ENCODE measurements at places on chromosomes 1 and 21.

- DNase-seq = no peak
Observed at GRCh38 chr1:198272492-198272891, 115.7 kb downstream of the NEK7 start.

DNA sequence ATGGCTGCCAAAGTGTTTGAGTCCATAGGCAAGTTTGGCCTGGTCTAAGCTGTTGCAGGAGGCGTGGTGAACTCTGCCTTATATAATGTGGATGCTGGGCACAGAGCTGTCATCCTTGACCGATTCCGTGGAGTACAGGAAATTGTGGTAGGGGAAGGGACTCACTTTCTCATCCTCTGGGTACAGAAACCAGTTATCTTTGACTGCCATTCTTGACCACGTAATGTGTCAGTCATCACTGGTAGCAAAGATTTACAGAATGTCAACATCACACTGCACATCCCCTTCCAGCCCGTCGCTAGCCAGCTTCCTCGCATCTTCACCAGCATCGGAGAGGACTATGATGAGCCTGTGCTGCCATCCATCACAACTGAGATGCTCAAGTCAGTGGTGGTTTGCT is 215.8 kb upstream of the JUN start:
- no peak for DNase-seq

- no peak for DNase-seq
Observed at GRCh38 chr1:17307946-17308345, at the start of gene PADI4. Gene PADI4 (plus strand): TSS chr1:17308197. CDS start chr1:17308223, 26 bp downstream.

- no peak for DNase-seq
Observed at GRCh38 chr1:229456016-229456415, 22.1 kb upstream of the ACTA1 start.

DNA sequence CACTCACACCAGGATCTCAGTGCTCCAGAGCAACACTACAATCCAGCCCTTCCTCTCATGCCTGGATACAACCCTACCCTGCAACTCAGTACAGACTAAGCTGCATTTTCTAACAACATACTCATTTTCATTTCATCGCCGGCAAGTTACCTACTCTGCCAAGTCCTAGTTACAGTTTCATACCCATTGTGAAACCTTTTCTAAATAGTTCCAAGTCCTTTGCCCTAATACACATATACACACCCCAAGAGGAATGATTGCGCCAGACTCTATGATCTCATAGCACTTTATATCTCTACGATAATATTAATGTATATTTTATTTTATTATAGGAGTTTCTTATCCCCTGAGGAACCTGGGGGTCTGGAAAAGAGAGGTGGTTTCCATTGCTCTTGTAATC is 122.4 kb downstream of the LMX1A start:
- no peak for DNase-seq

DNA sequence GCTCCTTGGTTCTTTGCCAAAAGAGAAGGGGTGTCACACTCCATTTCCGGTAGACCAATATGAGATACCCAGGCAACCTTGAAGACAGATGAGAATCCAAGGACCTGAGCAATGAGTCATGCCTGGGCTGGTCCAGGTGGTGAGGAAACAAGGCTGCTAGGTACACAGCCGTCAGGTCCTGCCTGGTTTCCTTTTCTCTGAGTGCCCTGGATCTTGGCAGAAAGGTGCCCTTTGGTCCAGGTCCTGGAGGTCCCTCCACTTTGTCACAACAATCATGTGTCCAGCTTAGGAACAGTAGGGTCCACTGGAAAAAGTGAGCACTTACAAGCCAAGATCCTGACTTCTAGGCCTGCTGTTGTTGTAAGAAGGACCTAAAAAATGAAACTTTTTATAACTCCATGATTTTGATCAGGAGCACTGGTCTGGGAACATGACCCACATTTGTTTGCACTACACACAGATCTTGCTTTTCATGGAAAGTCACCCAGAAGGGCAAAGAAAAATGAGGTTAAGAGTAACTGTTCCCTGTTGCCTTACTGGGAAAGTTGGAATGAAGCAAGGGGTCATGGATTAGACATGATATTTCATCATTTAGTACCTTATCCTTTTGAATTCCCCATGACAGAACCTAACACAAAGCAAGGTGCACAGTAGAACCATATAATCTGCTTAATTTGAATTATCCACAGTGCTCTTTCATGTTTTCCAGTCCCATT is 94.7 kb downstream of the PAPPA2 start:
- no peak for DNase-seq

GRCh38 chr1:229383961-229384360 is 41.1 kb upstream of the CCSAP start:
- no peak for DNase-seq

DNA sequence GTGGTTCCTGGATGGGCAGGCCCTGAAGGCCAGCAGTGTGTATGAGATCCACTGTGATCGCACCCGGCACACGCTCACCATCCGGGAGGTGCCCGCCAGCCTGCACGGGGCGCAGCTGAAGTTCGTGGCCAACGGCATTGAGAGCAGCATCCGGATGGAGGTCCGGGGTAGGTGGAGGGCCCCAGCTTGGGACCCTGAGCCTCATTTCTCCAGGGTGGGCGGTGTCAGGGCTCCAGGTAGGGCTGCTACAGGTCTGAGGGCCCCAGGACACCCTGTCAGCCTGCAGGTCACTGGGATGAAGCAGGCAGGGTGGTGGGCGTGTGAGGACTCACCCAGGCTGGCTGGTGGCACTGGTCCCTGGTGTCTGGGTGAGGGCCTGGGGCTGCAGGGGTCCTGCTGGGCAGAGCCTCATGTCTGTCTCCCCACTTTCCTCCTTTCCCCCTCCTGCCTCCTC is 7.8 kb downstream of the OBSCN start:
- no peak for DNase-seq

- no peak for DNase-seq
Observed at GRCh38 chr1:234089396-234089795, 184.9 kb downstream of the SLC35F3 start.

DNA sequence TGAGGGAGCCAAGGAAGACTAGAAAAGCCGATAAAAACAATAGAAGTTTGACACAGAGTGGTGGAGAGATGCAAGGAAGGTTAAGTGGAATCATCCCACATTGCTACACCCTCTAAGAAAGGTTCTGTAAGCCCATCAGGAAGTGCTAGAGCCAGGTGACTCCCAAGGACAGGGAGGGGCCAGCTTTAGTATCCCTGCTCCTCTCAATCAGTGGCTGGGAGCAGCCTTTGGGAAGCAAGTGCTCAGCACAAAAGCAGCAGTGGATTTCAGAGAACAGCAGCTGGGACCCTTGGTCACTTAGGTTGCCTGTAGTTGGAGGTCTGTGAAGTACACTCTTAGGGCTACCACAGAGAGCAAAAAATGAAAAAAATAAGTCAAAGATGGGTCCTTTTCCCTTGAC is 42.5 kb downstream of the NME7 start:
- DNase-seq = no peak

DNA sequence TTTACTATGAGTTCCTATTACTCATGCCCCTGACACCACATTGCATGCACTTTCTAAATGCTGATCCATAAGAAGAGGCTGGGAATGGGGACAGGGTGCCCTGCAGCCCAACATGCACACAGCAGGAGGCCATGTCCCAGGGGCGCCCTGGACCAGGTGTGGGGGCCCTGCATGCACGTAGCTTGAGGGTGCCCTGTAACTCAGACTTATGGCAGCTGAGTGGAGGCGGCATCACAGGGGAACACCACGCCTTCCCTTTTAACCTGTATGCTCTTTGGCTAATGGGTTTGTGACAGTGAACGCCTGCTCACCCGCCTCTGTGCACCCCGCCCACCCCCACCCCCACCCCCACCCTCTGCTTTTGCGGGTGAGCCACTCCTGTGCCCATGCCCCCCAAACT is 36.1 kb downstream of the SNAP47 start:
- no peak for DNase-seq

DNA sequence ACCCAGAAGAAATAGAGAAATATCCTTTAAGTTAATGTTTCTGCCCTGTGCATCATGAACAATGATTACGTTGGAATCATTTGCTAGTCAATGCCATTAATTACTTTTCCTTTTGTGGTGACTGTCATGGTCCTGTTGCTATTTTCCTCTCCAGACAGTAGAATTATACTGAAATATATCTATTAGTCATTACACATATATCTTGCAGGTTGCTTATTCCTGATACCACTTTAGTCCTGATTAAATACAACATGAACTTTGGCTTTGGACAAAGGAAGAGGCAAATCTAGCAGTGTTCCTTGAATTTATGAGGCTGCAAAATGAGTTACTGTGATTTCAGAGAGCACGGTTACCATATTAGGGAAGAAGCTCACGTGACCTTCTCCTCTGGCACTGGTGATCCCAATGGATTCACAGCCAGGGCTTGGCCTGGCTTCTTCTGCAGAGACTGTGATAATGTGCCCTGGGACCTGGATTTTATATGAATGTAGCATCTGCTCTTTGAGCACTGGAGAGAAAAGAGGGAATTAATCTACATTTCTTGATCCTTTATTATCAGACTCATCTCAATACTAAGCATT is 12.4 kb upstream of the KRTAP19-8 start:
- DNase-seq = no peak

DNA sequence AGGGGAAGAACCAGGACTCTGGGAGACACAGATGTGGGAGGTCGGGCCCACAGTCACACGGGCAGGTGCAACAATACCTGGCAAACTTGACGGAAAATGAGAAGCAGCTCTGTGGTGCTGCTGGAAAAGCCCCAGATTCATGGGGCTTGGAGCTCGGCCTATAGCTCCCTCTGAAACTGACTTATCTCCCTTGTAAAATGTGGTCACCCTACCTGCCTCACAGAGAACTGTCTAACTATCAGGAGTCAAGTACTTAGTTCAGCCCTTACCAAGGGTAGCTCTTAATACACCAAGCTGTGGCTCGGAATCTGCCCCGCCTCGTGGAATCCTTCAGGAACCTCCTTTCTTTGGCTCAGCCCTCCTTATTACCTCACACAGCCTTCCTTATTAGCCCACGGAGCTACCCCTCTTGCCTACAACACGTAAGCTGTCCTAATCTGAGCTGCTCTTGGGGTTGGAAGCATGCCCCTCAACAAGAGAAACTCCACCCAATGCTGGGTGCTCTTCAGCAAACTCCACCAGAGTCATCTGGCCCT is 68.9 kb downstream of the MRPL37 start:
- no peak for DNase-seq

DNA sequence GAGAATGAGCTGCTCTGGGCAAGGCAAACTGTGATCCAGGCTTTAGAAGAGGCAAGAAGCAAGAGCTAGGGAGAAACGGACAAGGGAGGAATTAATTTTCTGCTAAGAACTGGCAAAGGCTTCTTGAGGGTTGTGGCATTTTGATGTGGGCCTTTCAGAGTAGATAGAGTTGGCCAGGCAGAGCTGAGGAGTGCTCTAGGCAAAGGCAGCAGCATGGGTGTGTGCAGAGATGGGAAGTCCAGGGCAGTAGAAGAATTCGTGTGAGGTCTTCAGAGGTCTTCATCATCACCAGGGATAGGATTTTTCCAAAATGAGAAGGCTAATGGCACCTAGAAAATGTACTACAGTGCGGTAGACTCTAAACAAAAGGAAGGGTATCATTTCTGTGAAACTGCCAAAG is 237.8 kb downstream of the LTN1 start:
- no peak for DNase-seq

DNA sequence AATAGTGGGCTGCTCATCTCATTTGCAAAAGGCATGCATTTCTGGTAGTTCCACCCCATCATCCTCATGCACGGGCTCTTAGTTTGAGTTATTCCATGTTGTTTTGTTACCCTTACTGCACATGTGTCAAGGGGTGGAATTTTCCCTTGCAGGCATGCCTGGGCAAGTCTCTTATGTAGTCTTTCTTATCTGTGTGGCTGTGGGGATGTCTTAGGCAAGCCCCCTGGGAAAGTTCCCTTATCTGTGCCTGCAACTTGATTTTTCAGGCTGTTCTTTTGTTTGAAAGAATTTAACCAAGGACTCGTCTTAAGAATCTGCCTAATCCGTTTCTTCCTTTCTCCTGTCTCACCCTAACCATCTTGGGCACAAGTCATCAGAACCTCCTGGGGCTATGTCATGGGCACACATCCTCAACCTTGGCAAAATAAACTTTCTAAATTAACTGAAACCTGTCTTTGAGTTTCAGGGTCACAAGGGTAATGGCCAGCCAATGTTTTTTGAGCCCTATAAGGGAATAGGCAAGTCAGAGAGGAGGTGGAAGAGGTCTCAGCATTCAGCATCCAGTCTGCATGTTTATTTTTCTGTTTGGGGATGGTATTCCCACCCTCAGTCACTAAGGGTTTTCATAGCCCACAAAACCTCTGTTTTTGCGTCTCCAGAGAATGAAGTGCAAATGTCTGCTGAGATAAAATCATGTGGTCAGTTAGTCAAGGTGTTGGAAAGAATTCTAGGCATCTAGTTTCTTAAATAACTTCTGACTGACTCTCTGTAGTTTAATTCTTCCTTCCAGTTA is 579.7 kb downstream of the PLA2G4A start:
- no peak for DNase-seq

All from CD4-positive, alpha-beta T cell treated with Interleukin-6 at 100 ng/mL for 8 hours (primary cell).